ENCODE measurements at places on chromosomes 3 and 15.

DNA sequence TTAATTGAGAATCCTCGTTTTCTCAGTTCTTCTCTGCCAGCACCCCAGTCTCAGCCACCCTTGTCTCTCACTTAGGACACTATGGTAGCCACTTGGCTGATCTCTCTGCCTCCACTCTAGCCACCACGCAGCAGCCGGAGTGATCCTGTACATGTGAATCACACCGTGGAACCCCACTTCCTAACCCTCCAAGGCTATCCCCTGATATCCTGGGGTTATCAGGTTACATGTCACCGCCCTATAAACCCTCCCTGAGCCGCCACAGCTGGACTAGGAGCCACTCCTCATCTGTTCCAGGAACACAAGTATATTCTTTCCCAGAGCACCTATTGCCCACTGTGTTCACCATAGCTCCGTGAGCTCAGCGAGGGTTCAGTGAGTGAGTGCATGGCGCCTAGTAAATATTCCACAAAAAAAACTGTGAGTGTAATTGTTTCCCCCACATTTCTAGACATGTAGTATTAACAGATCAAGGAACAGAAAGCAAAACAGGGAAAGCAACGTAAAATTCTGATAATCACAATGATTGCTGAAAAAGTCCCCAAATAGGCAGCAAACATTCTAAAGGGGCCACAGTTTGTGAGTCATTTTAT, 661 bp upstream of the PARP14 start:
- DNase-seq: no peak

- no peak for DNase-seq
Observed at GRCh38 chr3:52986938-52987337, 58.9 kb downstream of the SFMBT1 start.

- no peak for DNase-seq
Observed at GRCh38 chr3:12060139-12060845, 56.1 kb downstream of the SYN2 start.

- DNase-seq: no peak
Observed at GRCh38 chr3:14358426-14359211, 43.8 kb upstream of the SLC6A6 start.

- no peak for DNase-seq
Observed at GRCh38 chr15:54675241-54675640, 521.5 kb downstream of the RSL24D1 start.

DNA sequence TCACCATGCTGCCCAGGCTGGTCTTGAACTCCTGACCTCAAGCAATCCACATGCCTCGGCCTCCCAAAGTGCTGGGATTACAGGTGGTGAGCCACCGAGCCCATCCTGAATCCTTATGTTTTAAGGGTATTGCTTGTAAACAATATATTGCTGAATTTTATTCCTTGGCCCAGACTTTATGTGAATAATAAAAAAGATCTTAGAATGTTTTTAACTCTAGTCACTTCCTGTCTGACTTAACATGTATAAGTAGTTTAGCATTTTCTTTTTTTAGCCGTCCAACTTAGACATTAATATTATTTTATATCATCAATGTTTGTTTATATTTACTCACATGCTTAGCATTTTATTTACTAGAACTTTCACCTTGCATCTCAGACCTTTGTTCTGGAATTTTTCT, 9.2 kb upstream of the EIF2B5 start:
- DNase-seq: no peak

GRCh38 chr3:65927576-65927975, 111.1 kb downstream of the MAGI1 start:
- no peak for DNase-seq

- DNase-seq: no peak
Observed at GRCh38 chr3:66066963-66067617, 28.4 kb upstream of the MAGI1 start.

- DNase-seq: no peak
Observed at GRCh38 chr15:72092006-72092405, 25.9 kb downstream of the MYO9A start.

GRCh38 chr3:195872800-195873199, 35.6 kb downstream of the TNK2 start:
- no peak for DNase-seq

GRCh38 chr3:117809186-117810081, 1099.9 kb downstream of the TUSC7 start:
- no peak for DNase-seq

DNA sequence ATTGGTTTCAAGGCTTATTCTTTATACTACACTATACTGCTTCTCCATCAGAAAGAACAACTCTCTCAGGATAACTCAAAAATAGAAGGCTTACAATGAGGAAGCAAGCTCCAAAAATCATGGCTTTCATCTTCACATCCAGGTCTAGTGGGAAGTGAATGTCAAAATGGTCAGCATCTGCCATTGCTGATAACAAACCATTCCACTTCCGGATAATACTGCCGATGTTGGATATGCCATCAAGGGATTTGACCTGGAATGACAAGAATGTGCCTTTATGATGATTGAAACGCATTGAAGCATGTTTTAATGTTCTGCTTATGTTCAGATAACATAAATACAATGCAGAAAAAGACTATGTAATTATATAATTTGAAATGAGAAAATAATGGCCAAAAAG, 34.0 kb upstream of the PLOD2 start:
- no peak for DNase-seq

DNA sequence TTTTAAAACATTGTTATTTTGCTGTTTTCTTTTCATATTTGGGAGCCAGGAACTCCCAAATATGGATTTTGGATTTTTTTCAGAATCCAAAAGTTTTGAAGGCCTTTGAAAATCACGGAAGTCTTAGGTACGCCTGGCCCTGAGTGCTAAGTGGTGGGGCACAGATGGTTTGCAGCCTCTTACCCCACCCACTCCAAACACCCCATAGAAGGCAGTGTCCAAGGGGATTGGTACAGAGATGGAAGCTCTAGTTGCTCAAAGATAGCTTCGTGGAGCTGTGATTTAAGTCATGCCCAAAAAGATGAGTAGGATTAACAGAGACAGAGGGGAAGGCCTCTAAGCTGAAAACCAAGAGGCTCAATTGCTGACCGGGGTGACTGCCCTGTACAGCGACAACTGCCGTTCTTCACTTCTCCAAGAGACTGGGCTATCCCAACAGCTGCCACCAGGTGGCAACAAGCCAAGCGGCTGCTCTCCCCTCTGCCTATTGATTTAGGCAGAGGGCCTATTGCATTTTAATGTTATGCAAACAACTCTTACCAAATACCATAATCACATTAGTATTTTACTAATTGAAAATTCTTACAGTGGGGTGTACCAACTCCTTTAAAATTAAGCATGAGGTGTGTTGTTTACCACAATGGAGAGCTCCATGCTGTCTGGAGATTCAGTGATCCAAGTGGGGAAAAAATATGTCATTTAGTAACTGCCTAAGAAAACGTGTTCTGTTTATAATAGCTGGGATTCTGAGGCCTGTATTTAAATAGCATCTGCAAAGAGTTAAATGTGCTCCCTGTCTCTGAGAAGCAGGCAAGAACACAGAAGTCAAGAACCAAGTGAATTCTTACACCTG, 64.0 kb upstream of the C15orf61 start:
- DNase-seq: peak; percentile 78

- DNase-seq: no peak
Observed at GRCh38 chr15:39556461-39556860, 24.4 kb upstream of the THBS1 start.

DNA sequence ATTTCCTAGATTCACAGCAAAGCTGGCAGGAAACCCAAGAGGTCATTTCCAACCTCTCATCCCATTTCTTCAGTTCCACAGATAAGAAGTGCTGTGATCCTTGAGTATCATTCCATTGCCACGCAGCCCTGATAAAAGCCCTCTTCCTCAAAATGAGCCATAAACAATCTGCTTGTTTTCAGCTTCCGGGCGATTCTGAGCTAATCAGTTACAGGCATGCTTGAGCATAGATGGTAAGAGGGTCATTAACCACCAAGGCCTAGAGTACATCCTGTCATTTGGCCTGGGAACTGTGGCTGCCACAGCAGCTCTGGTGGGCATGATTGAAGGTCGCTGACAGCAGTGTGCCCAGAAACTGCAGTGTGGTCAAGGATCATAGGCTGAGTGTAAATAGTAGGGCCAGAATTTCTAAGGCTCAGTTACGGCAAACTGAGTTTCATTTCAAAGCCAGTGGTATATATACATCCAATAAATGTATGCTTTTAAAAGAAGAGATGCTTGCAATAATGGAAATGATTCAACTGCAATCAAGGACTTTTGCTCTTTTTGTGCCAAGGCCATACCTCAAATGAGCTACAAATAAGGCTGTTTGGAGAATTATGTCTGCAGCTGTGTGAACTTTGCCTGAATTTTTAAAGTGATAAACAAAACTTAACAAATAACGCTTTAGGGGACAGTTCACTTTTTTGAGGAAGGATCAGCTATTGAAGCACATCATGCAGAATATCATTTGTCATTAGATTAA, 47.3 kb downstream of the P3H2 start:
- no peak for DNase-seq

- DNase-seq: no peak
Observed at GRCh38 chr15:52348056-52348745, 52.6 kb upstream of the MYO5C start.

DNA sequence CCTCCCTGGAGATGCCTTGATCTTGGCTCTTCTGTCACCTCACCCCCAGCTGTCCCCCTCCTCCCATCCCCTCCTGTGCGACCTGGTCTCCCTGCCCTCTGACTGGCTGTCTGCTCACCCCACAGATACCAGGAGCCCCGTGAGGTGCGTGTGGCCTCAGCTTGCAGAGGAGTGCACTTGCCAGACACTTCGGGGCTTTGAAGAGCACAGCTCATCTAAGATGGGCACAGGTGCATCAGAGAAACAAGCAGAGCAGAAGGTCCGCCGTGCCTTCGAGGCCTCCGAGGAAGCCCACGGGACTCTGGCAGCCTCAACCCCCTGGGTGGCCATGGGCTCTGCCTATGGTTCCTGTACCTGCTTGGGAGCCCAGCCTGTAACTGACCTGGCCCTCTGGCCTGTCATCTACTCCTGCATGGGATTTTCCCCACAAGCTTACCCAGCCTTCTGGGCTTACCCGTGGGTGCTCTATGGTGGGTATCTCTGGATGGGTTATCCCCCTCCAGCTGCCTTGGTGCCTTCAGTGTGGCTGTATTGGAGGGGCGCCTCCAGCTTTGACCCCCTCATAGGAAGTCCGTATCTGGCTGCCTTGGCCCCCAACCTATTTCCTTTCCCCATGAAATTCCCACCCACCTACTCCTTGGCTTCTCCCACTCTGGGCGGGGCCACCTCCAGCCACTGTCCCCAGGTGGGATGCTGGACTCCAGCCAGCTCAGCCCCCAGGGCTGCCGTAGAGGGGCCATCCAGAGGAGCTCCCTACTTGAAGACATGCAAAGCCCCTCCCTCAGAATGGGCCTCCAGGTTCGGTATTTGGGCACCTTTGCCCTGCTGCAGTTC, 3.8 kb downstream of the PRR23E start:
- no peak for DNase-seq

DNA sequence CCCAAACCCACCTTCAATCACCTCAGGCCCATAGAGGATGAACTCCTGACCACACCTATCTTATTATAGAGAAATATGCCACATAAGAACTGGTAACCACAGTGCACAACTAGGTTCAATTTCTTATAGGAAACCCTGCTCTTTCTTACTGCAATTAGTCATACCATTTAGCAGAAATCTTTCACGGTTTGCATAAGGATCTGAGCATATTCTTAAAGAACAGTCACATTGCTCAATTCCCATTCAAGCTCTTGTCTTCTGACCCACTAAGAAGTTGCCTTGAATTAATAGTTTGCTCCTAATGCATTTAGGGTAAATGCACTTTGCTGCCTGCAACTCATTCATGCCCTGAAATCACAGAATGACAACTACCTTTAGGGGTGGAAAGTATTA, 9.2 kb downstream of the ERC2 start:
- no peak for DNase-seq

DNA sequence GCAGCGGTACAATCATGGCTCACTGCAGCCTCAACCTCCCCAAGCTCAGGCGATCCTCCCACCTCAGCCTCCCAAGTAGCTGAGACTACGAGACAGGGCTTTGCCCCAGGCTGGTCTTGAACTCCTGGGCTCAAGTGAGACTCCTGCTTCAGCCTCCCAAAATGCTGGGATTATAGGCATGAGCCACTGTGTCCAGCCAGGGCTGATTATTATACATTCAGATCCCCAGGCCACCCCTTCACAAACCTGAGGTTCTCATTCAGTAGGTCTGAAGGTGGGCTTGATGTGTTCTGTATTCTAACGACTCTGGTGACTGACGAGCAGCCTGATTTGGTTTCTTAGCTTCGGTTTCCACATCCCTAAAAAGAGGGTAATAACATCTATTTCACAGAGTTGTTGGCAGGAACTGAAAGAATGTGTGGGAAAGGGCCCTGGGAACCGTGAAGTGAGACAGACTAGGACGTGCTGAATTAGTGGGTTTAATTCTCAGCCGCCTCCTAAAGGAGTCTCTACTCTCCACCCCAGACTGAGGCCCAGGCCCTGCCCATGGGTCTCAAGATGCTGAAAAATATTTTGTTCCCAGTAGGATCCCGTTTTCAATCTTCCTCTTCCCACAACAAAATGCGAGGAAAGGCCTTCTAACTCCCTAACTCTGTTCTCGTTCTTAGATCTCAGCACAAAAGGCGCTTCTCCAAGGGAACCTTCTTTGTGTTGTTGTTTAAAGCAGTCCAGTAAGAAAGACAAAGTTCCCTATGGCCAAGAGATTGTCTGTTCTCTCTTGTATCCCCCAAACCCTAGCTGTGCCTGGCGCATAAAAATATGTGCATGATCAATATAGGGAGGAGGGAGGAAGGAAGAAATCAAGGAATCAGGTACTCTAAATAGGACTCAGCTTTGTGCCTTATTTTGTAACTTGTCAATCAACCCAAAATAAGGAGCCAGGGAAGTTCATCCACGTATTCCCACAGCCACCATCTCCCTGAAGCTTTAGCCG, 210.0 kb upstream of the TOPAZ1 start:
- DNase-seq: no peak

DNA sequence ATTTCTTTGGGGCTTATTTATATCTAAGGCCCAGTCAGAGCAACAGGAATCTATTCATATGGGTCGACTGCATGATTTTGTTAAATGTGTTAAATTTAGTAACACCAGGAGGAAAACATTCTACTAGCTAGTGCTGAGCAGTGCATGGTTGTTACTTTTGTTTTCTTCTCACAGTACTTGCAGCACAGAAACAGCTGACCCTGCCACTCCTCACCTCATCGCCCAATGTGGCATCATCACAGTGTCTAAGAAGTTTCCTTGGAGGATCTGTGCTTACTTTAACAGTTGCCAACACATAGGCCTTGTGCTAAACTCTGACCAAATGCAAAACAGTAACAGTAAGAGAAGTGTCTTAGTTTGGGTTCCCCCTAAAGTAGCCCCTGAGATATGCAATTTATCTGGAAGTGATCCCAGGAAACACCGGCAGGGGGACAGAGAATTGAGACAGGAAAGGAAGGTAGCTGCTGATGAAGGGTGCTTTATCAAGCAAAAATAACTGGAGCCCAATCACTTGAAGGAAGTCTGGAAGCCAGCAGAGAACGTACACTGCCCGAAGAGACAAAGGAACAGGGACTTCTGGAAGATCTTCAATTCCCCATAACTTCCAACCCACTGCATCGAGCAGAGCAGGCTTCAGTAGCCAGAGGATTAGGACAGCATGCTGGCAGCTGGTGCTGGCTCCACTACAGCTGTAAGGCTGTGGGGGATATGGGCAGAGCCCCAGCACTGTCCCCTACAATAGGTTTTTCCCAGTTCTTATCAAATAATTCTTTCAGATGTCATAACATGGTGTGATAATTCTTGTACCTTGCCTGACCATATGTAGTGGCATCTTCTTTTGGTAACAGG, 36.0 kb upstream of the ULK4 start:
- DNase-seq: no peak
